H7 (cell line): ENCODE measurements at places on chromosomes 4 and X.

GRCh38 chr4:48008021-48008596 lies 8.4 kb downstream of the CNGA1 start:
- no peak for DNase-seq

DNA sequence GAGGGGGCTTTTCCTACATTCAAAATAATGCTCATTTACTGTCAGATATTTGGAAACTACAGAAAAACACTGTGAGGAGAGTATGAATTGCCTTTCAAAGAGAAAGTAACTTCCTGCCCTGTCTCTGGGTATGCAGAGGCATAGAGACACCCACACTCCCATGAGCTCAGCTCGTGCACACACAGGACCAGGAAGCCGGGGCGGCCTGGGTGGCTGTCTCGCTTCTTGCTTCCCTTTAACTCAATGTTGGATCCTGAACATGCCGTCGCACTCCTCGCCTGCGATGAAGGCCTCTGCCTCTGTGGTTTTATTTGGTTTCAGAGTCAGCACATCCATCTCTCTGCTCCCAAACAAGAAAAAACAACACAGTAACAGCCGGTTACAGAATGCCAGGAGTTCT lies 40.1 kb upstream of the GPR78 start:
- no peak for DNase-seq

GRCh38 chr4:56821381-56822243 lies at the start of gene SPINK2:
TSS of gene SPINK2 (minus strand) at chr4:56821701. CDS start at chr4:56821662, 39 bp downstream.
- peak; percentile 95 for DNase-seq

DNA sequence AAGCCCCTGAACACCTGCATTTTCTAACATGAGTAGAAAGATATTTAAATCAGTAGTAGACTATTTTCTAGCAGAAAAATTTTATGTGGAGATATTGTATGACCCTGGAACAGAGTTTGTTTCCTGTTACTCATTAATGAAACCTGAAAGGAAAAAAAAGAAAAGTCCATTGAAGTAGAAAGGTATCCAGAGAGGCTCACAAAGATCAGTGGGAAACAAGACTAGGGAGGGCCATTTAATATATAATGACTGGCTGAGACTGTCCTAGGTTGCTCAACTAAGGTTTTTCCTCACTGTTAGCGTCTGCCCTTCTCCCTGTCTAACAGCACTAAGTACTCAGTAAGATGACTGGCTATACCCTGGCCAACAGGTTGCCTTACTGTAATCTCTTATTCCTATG lies 788.6 kb downstream of the GLUD2 start:
- no peak for DNase-seq

DNA sequence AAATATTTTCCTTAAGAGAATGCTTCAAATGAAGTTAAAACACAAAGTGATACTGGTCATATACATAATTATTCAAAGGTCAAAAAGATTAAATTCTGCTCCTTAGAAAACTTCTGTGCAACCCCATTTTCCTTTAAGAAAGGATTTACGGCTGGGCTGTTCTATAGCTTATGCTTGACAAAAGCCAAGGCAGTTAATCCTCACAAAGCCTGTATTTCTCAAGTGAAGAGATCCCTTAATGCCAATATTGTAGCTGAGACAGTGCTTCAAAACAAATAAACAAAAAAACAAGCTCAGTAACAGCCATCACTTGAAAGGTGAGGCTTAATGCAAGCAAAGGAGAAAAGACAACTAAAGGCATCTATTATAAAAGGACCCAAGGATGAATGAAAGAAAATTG lies 42.5 kb downstream of the BTC start:
- no peak for DNase-seq

DNA sequence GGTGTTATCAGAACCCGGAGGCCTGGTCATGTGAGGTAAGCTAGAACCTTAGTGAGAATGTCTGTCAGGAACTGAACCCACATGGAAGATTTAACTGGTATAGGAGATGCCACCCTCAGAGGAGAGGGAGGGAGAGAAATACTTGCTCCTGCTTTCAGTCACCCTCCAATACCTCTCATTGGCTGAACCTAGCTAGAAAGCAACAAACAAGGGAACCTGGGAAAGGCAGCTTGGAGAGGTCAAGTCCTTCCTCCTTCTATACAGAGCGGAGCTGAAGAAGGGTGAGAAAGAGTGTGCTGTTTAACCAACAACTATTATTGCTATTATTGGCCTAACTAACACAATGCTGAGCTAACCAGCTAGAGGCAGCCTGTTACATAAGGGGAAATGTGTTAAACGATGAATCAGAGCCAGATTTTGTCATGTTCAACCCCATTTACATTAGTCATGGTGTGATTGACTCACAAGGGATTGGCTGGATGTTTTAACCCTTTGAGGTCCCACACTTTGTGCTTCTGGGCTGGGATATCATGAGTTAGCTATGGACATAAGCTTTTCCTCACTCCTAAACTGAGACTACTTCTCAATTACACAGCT lies 96.5 kb upstream of the ESX1 start:
- DNase-seq: no peak

GRCh38 chr4:87065021-87065420 lies 130.2 kb downstream of the AFF1 start:
- DNase-seq: no peak

DNA sequence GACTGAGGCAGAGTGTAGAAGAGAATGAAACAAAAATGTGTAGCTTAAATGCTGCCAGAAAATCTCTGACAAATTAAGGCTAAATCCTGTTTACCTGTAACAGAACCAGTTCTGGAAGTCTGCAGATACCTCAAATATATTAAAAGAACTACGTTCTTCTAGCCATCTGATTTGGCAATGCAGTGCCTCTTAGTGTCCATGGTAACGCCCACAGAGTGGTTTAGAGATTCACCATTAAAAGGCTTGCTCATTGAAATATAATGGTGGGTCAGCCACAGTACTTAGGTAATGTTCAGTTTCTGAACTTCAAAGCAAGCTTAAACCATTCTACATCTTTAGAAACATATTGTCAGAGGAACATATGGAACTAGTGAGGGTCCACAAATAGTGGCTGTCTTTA lies 23.2 kb upstream of the LUZP4 start:
- no peak for DNase-seq

GRCh38 chr4:118224243-118224829 lies 128.5 kb downstream of the PRSS12 start:
- peak; percentile 21 for DNase-seq

- no peak for DNase-seq
These were observed 2.7 kb upstream of the ALAS2 start for GRCh38 chrX:55033429-55033828.

DNA sequence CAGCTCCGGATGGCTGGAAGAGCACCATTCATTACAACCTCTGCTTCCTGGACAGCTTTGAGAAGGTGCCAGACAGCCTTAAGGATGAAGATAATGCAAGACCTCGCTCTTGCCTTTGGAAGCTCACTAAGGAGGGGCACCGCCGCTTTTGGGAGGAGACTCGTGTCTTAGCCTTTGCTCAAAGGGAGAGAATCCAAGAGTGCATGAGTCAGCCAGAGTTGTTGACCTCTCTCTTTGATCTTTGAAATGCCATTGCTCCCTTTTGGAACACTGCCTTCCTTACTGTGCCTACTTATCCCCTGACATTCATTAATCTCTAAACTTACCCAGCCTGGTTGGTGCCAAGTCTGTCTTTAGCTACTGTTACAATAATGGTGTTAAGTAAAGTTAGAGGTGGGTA lies 1.2 kb downstream of the FOXR2 start:
- no peak for DNase-seq

- no peak for DNase-seq
These were observed 27.9 kb upstream of the UGT2B4 start for GRCh38 chr4:69523385-69524132.

DNA sequence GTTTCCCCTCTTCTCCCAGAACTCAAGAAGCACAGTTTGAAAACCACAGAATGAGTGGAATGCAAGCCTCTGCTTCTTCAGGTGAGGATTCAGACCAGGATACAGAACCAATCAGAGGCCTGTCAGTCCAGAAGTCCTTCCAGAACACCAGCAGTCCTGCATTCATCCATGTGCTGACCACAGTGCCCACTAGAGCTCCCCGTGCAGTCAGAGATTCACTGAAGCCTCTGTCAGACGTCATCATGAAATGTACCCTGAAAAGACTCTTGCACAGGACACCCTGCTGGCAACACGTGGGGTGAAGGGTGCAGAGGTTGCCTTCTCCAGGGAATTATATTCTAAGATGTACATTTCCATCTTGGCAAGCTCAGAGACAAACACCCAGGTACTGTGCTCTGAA lies 75.9 kb upstream of the LSM6 start:
- DNase-seq: no peak

- DNase-seq: no peak
These were observed 101.7 kb upstream of the MBNL3 start for GRCh38 chrX:132590350-132591026.

- no peak for DNase-seq
These were observed 88.2 kb downstream of the SOWAHB start for GRCh38 chr4:76809594-76810305.

DNA sequence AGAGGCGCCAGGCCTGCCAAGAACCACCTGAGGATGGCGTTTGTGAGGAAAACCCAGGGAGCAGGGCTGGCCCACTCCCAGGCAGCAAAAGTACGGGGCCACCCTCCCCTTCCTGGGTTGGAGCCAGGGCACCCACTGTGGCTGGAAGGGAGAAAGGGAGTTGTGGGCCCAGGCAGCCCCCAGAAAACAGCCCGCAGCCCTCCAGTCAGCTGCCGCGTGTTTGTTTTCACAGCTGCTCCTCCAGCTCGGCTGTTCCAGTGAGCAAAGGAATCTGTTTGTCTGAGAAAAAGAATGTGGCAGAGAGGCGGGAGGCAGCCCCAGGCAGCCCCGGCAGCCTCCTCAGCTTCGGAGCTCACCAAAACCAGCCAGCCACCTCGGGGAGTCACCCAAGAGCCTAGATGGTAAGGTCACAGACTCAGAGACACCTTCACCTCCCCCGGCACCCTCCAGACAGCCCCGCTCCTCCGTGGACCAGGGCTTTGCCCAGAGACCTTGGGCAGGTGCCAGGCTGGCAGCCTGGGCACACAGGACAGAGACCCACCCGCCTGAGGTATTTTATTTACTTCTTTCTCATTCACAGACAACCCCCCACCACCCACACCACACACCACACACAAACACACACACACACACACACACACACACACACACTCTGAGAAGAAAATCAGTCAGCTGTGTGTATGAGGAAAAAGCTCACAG lies 338.1 kb downstream of the BCOR start:
- peak; percentile 72 for DNase-seq

DNA sequence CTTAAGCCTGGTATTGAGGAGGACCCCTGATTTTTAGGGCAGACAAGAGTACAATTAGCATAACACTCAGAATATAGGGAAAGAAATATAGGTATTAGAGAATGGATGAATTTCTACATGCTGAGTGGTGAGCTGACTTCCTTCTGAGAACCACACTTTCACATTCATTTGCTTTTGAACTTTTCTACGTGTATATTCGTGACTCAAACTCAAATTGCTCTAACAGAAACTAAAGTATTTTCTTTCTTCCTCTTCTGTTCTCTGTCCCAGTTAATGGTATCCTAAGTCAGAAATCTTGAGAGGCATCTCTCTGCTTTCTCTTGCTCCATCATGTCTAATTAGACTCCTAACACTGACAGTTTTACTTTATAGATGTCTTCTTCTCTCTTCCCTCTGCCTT lies 103.2 kb upstream of the CITED1 start:
- DNase-seq: no peak

GRCh38 chr4:111778543-111778942 lies 366.7 kb upstream of the FAM241A start:
- peak; percentile 37 for DNase-seq

DNA sequence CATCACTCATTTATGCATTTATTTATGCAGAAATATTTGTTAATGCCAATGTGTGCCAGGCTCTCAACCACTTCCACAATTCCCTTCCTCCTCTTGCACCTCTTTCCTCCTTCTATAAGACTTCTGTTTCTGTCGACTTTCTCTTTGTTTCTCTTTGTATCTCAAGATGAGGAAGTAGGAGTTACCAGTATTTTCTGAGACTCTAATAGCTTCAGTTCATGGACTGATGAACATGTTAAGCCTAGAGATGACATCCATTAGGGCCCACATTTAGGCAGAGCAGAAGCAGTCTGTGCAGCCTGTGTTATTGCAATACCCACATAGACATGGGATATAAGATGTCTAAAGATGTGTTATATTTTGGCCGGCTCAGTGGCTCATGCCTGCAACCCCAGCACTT lies 241.8 kb upstream of the SMIM31 start:
- DNase-seq: no peak

DNA sequence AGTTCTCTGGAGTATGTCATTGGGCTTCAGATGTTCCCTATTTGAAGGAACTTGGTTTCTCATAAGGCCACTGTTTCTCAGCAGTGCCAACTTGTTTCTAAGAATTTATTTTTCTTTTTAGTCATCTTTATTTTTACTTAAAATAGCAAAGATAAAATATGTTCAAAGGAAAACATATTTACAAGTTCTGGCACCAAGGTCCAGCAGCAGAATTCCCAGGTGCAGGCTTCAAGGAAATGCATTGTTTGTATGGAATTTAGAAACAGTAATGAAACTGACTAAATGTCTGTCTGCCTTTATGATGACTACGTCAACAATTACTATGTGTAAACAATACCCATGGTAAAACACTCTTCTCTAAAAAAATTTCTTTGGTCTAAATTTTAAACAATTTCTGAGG lies 109.6 kb downstream of the IL15 start:
- no peak for DNase-seq

- no peak for DNase-seq
These were observed 11.6 kb downstream of the POLR2B start for GRCh38 chr4:56990109-56990905.

- no peak for DNase-seq
These were observed 1299.9 kb downstream of the C4orf33 start for GRCh38 chr4:130395871-130396270.

DNA sequence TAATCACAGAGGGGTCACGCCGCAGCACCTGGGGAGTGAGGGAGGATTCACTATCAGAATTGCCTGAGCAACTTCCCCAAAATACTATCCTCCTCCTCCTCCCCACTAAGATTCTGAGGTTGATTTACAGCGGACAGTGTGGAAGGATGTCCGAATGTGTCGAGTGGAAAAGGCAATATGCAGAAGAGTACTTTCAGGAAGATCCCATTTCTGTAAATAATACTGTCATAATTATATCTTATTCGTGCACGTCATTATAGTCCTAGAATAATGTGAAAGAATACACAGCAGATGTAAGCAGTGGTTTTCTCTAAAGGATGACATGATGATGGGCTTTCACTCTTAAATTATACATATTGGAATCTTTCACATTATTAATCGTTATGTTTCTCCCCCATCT lies 149.8 kb upstream of the NOCT start:
- no peak for DNase-seq

DNA sequence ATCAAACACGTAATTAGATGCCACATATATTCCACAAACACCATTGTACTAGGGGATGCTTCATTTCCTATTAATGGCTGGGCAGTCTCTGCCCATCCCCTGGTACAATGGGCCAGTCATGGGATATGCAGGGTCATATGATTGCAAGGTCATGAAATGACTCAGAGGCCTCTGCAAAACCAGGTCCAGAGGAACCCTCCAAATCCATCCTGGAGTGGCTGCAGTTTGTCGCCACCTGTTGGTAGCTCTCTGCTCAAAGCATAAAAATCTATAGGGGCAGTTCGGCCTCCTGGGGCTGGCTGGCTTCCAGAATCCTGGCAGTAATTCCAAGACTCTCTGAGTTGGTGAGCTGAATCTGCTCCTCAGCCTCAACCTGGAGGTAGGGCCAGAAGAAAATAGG lies 22.9 kb upstream of the PUDP start:
- DNase-seq: peak; percentile 45

- no peak for DNase-seq
These were observed 12.1 kb downstream of the SUPT20HL2 start for GRCh38 chrX:24301806-24302205.
